ENCODE measurements at places on chromosomes 11 and 22. TPM values are rescaled to one million over a fixed set of nuclear protein-coding genes. Genes with fewer than 3 reads are reported as not detected.

PANX3 gene
- total RNA-seq: not detected

GRIK4 gene
- total RNA-seq: 0.16 TPM

PRAME gene
- total RNA-seq: not detected

NEFH gene
- 8.4 TPM for total RNA-seq

HBG1 gene
- total RNA-seq: not detected

ESAM gene
- 0.52 TPM for total RNA-seq

GNG3 gene
- not detected for total RNA-seq

PIH1D2 gene
- 0.49 TPM for total RNA-seq

C11orf71 gene
- 9.3 TPM for total RNA-seq

HPX gene
- total RNA-seq: 1.2 TPM

CCDC188 gene
- total RNA-seq: not detected

CTSF gene
- total RNA-seq: 0.71 TPM

SIDT2 gene
- 24.3 TPM for total RNA-seq

HTR3B gene
- total RNA-seq: not detected

CASP5 gene
- total RNA-seq: not detected

PRR33 gene
- not detected for total RNA-seq

PPP2R1B gene
- 58.1 TPM for total RNA-seq

MEN1 gene
- 43.8 TPM for total RNA-seq

KRTAP5-8 gene
- total RNA-seq: not detected

PLAAT2 gene
- total RNA-seq: not detected

NLRP10 gene
- not detected for total RNA-seq

VWA5A gene
- total RNA-seq: 7.9 TPM

RAB30 gene
- 15.2 TPM for total RNA-seq
